ENCODE measurements at places on chromosomes 11 and 22.

GRCh38 chr11:11940551-11940950 is 67.9 kb downstream of the DKK3 start:
- no peak for DNase-seq

GRCh38 chr11:2447951-2448650 is 3.3 kb downstream of the KCNQ1 start:
- DNase-seq, result no peak

- no peak for DNase-seq
These were observed 3.4 kb upstream of the RASD2 start for GRCh38 chr22:35537232-35537631.

GRCh38 chr11:119937412-119937811 is 200.5 kb downstream of the TRIM29 start:
- no peak for DNase-seq

- DNase-seq, result no peak
These were observed 10.2 kb upstream of the STK33 start for GRCh38 chr11:8604078-8604723.

GRCh38 chr22:25908755-25909154 is 166.8 kb downstream of the MYO18B start:
- DNase-seq, result no peak

DNA sequence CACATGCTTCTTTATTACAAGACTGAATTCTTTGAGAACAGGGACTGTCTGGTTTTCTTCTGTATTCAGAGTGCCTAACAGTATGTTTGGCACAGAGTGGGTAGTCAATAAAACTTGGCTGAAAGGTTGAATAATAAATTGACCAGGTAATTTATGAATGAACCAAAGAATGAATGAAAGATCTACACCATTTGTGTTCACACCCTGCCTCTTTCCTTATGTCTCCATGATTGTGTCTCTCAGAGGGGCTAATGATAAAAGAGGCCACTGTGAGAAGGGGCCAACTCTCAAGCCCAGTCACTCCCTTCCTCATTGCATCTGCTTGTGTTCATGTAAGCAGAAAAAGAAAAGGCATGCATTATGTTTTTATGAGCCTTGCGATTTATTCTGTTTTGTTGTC is 569.7 kb upstream of the TENM4 start:
- DNase-seq, result no peak

- no peak for DNase-seq
These were observed 114.5 kb upstream of the SYT13 start for GRCh38 chr11:45400591-45400990.

DNA sequence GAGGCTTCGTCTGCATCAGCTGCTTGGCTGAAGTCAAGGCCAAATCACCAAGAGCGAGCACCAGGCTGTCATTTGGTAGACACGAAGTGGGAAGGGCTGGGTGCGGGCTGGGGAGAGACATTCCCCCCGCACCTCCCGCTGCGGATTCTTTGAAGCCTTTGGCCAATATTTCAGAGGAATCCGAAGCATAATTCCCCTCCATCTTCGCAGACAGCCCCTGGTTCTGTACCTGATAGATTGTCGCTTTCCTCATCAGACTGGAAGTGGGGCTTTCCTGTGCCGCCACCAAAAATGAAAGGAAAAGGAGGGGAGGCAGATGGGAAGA is 15.3 kb downstream of the BLID start:
- no peak for DNase-seq

DNA sequence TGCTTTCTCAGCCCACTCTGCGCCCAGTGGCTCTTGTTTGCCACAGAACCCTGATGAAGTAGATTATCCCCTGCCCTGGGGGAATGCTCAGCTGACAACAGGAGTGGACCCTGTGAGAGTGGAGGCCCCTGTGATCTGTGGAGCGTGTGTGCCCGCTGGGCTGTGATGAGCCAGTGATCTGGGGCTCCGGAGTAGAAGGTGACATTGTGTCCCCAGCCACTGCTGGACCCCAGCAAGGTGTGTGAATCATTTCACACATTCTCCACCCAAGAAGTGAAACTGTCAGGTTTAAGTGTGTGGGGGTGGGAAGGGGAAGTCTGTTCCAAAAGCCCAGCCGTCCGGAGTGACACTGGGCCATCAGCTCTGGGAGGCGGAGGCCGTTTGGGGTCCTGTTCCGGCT is 33.1 kb upstream of the GRAMD4 start:
- DNase-seq, result no peak

DNA sequence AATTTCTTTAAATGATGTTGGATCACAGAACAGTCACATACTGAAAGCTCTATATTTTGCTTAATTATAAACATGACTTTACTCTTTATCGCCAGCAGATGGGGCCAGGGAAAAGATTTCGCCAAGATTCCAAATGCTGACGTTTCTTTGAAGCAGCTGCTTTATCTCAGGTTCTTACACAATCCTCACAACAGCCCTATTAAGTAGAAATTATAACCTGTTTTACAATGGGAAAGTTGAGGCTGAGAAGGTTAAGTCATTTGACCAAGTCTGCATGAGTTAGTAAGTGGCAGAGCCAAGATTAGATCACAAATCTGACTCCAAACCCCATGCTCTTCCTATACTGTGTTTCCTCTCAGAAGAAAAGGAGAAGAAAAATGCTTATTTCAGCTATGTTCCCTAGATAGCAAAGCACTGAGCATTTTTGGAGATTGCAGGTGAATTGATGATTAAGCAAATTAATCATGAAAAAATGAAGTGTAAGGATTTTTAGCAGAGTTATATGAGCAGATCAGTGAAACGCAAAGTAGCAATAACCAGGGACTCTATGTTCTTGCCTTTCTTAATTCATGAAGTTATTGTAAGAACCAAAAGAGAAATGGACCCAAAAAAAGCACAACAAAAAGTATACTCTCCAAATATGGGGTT is 79.0 kb downstream of the AASDHPPT start:
- no peak for DNase-seq

GRCh38 chr11:117705866-117706265 is 91.2 kb downstream of the DSCAML1 start:
- no peak for DNase-seq

- DNase-seq, result no peak
These were observed 2.0 kb downstream of the ATXN10 start for GRCh38 chr22:45673482-45674175.

DNA sequence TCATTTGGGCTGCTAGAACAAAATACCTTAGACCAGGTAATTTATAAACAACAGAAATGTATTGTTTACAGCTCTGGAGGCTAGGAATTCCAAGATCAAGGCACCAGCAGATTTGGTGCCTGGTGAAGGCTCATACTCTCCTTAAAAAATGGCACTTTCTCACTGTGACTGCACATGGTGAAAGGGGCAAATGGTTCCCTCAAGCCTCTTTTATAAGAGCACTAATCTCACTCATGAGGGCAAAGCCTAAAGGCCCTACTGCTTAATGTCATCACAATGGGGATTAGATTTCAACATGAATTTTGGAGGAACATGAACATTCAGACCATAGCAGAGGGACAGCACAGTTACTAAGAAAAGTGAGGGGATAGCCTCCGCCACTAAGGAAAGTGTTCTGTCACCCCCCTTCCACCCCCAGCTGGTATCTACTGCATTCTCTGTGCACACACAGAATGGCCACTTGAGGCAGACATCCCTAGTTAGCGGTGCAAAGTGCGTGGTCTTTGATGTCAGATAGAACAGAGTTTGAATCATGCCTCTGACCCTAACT is 47.2 kb upstream of the CEP295 start:
- DNase-seq, result no peak

- no peak for DNase-seq
These were observed 1.3 kb downstream of the PARVG start for GRCh38 chr22:44181912-44182587.

DNA sequence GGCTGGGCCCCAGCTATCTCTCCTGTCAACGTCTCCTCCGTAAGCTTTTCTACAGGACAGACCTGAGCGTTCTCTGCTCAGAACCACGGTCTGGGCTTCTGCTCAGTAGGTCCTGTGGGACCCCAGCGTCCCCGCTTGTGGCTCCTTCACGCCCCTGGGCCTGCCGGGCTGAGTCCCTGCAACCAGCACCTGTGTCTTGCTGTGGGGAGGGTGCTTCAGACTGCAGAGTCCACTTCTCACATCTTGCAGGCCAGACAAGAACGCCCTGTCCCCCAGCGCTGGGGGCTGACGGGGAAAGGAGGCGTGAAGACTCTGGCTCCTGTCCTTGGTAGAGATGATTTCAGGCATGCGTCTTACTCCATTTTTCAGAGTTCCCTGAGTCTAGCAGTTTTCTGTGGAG is 1480.8 kb downstream of the BRD1 start:
- DNase-seq, result no peak

DNA sequence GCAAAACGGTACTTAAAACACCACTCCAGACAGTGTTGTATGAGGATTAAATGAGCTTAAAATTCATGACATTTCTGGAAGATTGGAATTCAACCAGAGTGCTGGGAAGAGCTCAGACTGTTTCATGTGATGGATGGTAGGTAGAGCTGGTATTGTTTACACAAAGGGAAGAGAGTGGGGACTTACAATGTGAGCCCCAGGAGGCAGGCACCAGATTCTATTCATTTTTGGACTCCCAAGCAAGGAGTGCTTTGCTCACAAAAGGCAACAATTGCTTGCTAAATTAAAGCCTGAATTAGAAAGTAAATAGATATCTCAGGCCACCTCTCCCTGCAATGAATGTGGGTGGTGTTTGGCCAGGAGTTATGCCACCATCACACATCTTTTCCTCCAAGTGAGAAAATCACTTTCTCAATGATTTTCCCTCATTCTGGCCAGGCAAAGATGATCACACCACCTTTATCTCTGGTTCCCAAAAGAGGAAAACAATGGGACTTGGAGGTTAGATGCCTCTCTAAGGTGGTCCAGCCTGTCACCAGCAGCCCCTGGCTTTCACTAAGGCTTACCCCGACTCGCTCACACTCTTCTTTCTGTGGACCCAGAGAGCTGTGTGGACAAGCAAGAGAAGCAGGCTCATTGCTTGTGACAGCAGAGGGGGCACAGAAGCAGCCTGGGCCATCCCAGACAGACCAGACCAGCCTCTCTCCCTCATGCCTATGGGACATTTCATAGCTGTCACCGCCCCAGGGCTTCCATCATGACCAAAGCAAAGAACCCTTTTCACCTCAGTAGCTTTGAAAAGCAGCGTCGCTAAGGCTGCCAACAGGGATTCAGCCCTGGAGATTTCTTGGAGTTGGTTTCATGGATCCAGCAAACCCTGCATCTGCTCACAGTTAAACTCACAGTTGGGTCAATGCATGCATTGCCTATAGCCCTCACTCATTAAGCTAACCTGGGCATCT is 63.5 kb upstream of the DRD2 start:
- DNase-seq, result no peak

- no peak for DNase-seq
These were observed 122.5 kb downstream of the APIP start for GRCh38 chr11:34793666-34794065.

DNA sequence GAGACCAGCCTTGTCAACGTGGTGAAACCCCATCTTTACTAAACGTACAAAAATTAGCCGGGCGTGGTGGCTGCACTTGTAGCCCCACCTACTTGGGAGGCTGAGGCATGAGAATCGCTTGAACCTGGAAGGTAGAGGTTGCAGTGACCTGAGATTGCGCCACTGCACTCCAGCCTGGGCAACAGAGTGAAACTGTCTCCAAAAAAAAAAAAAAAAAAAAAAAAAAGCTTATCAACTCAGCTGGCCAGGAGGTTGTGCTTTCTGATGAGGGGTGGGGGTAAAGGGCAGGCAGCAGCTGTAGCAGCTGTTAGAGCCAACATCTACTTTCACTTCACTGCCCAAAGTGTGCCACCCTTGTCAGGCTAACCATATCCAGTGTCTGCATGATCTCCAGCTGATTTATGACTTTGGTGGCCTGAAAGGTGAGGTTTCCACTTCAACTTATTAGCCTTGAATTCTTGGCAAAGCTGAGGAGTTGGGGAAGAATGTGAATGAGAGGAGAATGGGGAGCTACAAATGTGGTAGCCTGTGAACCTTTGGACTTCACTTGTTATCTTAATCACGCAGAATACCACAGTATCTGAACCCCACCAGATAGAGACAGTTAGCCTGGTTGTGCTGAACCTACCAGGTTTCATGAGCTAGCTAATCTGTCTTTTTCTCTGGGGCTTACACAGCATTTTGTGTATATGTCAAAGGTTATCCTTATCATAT is 19.6 kb downstream of the RNF121 start:
- DNase-seq, result no peak

DNA sequence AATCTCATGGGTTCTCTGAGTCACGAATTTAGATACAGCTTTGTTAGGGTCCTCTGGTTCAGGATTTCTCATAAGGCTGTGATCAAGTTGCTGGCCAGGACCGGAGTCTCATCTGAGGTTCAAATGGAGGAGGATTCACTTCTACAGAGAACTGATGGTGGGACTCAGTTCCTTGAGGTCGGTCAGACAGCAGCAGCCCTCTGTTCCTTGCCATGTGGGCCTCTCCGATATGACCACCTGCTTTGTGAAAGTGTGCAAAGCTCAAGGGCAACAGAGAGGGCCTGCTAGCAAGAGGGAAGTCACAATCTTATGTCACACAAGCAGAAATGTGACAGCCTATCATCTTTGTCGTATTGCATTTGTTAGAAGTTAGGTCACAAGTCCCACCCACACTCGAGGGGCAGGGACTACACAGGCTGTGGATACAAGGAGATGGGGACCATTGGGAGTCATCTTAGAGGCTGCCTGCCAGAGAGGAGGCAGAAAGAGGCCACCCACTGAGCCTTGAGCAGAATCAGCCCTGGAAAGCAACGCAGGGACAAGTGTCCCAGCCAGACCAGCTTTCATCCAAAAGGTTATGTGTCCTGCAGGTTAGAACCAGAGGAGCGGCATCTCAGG is 34.5 kb downstream of the RPUSD4 start:
- no peak for DNase-seq

DNA sequence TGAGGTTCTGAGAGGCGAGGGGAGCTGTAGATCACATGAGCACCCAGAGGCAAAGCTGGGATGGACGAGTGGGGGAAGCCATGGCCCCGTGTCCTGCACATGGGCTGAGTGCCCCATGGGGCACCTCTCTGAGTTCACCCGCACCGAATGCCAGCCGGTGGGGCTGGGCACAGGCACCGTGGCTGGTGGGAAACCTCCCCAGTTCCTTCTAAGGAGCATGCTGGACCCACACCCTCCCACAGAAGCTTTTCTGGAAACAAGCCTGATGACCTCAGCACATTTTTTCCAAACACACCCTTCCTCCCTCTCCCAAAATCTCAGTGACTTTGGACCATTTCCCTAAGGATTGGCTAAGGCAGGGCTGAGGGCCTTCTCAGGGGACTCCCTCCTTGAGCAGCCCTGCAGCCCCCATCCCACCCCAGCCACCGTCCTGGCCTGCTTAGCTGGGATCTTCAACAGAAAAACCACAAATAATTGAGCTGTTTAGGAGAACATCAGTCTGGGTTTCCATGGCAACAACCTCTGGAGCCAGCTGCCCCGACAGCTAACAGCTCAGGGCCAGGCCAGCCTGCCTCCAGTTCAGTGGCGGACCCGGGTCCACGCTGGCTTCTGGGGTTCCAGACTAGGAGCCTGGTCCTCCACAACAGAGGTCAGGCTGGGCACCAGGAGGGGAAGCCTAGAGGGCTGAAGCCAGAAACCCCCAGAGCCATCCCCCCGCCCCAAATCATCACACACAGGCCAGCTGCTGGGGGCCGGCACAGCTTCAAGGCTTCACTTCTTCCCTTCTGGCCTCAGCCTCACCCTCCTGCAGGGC is 18.1 kb upstream of the LINC01488 start:
- DNase-seq, result no peak
